Non-pigmented ciliary epithelial cell (primary cell): ENCODE measurements at places on chromosomes 3 and 15.
A peak's percentile ranks its signal among the peaks of the same experiment; 100 is the strongest.

GRCh38 chr3:184645336-184645735 is 66.5 kb downstream of the MAGEF1 start:
- no peak for DNase-seq

- no peak for DNase-seq
These were observed 10.6 kb downstream of the PIK3CB start for GRCh38 chr3:138824114-138824506.

GRCh38 chr15:39255760-39256159 is 325.1 kb upstream of the THBS1 start:
- no peak for DNase-seq

GRCh38 chr15:31843426-31844055 is 186.8 kb upstream of the CHRNA7 start:
- no peak for DNase-seq

DNA sequence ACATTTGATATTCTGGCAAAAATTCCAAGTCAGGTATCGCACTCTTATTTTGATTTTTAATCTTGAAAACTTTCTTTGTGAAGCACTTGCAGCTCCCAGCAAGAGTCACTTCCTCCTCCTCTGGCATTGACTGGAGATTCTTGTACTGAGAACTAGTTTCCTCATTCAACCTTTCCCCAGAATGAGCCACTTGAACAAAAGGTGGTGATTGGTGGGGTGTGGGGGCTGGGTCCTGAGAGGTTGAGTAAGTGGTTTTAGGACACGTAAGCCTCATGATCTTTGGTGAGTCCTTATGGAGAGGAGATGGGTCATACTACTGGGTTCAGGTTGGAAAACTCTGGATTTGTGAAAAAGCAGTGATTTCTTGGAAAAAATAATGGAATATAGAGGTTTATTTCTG is 32.3 kb upstream of the ONECUT1 start:
- no peak for DNase-seq

DNA sequence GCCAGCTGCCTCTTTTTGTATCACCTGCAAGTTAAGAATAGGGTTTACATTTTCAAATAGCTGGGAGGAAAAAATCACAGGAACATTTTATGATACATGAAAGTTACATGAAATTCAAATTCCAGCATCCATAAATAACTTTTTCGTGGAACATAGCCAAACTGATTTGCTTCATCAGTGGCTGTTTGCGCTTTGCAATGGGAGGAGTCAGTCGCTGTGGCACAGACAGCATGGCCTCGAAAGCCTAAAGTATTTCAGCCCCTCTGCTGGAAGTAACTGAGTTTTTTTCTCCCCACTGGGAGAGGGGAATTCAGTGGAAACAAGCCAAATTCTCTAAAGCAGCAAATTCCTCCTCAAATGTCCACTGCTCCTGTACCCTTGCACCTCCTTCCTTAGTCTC is 271.9 kb downstream of the SUCLG2 start:
- DNase-seq, result no peak

GRCh38 chr15:64444836-64445235 is 15.5 kb upstream of the ZNF609 start:
- no peak for DNase-seq

GRCh38 chr15:80061582-80061981 is 2.1 kb downstream of the ZFAND6 start:
- no peak for DNase-seq

DNA sequence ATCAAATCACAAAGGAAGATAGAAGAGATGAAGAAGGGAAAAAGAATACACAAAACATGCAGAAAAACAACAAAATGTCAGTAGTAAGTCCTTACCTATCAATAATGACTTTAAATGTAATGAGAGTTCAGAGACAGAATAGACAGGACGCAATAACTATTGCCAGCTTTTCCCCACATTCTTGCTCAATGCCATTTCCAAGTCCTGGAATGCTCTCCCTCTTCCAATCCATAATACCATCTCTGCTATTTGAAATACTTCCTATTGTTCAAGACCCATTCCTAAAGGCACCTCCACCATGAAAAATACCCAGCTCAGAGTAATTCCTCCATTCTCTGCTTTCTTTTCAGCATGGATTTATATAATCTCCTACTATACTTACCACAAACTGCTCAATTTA is 33.4 kb downstream of the CCDC54 start:
- no peak for DNase-seq

GRCh38 chr3:173502983-173503568 is 105.5 kb downstream of the NLGN1 start:
- peak; percentile 37 for DNase-seq

GRCh38 chr3:14804835-14805780 is 13.7 kb upstream of the FGD5 start:
- no peak for DNase-seq

DNA sequence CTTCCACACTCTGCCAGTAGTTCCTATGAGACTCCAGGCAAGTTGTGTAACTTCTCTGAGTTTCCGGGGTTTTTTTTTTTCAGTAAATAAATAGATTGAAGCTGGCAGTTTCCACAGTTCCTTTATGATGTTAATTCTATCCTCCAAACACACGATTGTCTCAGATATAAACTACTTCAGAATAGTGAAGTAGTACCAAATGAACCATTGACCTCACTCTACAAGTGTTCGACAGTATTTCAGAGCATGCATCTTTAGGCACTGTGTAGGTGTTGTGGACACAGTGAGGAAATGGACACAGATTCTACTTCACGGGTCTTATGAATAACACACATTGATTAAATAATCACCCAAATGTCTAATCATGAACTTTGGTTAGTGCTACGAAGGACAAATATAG is 136.1 kb upstream of the IGSF10 start:
- no peak for DNase-seq

DNA sequence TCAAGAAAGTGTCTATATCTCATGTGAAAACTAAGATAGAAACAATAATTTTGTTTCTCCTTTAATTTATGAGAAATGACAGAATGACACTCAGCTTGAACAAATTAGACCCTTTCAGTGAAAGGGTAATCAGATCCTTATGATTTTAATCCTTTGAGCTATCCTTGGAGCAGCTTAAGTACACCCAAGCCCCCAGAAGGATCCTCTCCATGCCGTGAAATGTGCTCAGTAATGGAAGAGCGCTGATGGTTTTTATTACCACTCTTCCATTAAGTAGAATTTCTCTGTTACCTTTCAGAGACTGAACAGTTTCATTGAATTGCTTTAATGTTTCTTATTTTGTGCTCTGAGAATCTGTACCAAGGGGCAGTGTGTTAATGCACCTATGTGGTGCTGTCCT is 54.3 kb downstream of the HMG20A start:
- no peak for DNase-seq

DNA sequence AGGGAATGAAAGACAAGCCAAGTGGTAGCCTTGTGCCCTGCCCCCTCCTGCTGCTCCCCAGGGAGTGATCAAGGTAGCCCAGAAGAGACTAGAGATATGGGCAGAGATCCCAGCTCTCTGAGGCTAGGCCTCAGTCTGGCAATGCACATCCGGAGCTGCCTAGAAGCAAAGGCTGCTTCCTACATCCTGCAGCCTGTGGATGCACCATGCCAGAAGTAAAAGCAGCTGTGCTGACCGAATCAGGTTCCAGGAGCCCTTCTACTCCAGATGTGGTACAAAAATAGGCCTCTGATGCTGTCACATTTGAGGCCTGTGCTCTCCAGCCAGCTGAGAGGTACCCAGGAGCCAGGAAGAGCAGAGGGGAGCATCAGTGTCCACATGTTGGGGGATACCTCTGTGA is 16.0 kb downstream of the TRAIP start:
- DNase-seq, result no peak

- DNase-seq, result no peak
These were observed 284 bp upstream of the TSC22D2 start for GRCh38 chr3:150407808-150408220.

GRCh38 chr3:13688034-13688433 is 139.1 kb downstream of the FBLN2 start:
- no peak for DNase-seq

DNA sequence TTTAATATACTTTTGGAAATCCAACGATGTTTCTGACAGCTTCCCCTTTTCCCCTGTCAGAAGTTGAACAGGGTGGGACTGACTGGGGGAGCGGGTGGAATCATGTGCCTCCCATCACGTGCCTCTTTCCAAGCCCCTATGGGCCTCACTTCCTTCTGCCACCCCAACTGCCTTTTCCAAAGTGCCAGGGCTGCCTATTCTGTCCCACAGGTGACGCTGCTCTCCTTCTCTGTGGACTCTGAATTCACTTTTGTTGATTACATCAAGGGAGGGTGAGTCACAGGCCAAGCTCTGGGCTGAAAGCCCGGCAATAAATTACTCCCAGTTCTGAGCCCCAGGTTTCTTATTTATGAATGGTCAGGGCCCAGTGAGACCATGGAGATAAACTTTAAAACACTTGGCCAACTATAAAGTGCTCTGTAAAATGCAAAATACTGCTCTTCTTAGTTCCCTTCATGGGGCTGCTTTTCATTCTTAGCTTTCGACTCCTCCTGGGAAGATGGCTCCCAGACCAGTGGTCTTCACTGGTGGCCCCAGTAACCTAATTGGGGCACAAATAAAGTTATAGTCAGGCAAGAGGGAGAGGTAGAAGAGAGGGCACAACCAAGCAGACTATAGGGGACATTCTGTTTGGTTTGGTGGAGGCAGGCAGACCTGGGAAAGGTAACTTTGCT is 12.3 kb downstream of the CPNE9 start:
- DNase-seq, result peak; percentile 49

GRCh38 chr3:99659032-99659431 is 20.6 kb downstream of the COL8A1 start:
- DNase-seq, result peak; percentile 100

- DNase-seq, result no peak
These were observed 3.5 kb upstream of the GALNT15 start for GRCh38 chr3:16171009-16171408.

GRCh38 chr3:107345822-107346405 is 31.3 kb upstream of the CCDC54 start:
- no peak for DNase-seq

GRCh38 chr3:45635475-45636256 is 41.1 kb downstream of the LIMD1 start:
- DNase-seq, result no peak

GRCh38 chr3:161548301-161548700 is 51.7 kb downstream of the OTOL1 start:
- no peak for DNase-seq

DNA sequence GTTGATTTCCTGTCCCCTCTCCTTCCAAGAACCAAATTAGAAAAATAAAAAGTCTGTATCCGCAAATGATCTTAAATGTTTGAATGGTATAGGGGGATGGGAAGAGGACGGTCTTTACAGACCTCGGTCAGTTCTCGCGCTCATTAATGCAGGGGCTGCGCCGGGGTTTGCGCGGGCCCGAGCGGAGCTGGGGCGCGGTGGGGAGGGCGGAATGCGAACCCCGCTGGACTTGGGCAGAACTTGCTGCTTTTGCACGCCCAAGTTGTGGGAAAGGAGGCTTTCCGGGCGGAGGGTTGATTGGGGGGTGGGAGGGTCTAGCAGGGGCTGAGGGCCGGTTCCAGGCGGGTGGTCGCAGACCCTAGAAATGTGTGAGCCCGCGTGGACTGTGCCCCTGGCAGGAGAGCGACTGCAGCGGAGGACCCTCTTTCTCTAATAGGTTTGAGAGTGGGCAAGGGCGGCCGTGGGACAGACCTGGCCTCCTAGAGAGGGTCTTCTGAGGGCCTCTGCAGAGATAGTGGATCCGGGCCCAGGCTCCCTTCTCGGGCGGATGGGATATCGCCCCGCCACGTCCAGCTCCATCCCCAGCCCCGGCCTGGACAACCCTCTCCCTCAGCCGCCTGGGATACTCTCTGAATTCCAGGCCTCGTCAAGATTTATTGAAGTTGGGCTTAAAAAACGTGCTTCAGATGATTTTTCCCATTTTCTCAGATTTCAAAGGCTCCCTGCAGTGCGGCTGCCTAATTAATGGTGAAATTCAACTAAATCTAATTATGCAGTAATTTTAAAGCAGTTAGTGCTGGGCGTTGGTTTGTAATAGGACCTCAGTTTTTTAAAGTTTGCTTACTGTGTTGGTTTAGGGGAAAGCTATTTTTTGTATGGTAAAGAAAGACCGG is 11.3 kb downstream of the NR2F2 start:
- DNase-seq, result no peak

DNA sequence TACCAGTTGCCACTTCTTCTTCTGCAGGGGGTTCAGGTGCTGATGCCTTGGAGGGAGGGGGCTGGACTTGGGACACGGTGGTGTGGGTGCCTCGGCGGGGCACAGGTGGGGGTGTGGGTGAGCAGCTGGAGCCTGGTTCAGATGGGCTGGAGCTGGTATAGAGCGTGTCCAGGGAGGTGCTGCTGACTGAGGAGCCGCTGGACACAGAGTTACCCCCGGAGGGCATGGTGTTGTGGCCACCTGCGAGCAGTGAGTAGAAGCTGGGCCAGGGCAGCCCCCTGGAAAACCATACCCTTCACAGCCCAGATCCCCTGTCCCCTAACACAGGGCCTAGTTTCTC is 4.2 kb downstream of the NCKIPSD start:
- no peak for DNase-seq

DNA sequence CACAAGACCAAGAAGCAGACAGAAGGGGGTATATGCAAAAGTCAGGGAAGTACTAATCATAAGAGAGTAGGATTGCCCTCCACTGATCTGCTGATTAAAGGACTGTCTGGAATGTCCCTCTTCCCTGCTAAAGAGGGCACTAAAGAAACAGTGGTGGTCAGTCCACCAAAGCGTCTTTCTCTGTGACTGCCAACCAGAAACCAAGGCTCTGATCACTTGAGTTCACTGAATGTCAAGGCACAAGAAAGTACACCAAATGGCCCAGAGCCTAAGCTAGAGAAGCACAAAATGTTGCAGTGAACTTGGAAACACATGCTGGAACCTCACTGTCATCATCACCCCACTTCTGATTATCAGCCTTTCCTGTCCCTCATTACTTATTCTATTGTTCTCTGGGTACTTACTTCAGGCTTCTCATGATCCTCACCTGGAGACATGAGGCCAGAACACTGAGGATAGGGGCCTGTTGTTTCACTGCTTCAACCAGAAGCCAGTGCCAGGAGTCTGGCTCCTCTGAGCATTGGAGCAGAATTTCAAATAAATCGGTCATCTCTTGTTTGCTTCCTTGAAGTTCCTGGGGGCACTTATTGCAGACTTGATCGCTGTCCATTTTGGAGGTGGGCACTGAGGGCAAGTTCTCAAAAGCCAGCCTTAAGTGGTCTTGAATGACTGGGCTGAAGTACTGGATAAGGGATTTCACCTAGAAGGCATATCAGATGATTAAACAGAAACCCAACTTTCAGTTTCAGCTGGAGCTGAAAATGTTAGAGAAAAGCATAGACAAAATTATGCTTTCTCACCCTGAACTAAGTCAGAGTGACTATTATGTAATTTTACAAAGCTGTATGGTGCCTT is 58.9 kb downstream of the EIF3J start:
- DNase-seq, result no peak

DNA sequence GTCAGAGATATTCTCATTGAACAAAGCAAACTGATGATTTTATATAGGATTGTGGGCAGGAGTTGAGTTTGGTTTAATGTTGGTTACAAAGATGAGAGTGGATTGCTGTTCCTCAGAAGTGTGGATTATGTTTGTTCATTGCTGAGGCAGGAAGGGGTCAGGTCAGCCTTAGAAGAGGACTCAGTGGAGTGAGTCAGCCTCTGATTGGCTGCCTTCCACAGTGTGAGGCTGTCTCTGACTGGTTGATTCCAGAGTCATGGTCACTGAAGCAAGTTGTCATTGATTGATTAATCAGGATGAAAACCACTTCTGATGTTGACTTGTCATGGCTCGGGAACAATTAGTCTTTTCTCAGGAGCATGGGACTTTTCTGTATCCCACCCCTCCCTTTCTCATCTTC is 36.2 kb downstream of the KBTBD12 start:
- no peak for DNase-seq

- peak; percentile 27 for DNase-seq
These were observed 21.2 kb downstream of the IGSF10 start for GRCh38 chr3:151439652-151440125.

GRCh38 chr3:74469151-74469550 is 145.3 kb downstream of the CNTN3 start:
- peak; percentile 11 for DNase-seq
